Posterior cingulate gyrus (tissue), 11 donors: ENCODE measurements at places on chromosomes 16 and 17.
A peak's percentile ranks its signal among the peaks of the same experiment; 100 is the strongest.

DNA sequence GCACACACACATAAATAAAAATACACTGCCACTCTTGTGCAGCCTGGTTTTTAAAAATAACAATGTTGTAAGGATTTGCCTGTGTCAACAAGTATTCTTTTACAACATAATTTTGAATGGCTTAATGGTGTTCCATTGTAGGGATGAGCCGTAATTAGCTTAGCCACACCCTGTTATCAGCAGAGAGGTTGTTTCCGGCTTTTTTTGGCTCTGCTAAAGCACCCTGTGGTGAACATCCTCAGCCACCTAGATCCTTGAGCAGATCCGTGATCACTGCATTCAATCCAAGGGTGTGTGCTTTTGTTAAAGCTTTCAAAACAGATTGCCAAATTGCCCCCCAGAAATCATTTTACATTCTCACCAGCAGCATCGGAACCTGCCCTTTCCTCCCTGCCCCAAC, 7.0 kb downstream of the KATNB1 start:
- no peak for DNase-seq

DNA sequence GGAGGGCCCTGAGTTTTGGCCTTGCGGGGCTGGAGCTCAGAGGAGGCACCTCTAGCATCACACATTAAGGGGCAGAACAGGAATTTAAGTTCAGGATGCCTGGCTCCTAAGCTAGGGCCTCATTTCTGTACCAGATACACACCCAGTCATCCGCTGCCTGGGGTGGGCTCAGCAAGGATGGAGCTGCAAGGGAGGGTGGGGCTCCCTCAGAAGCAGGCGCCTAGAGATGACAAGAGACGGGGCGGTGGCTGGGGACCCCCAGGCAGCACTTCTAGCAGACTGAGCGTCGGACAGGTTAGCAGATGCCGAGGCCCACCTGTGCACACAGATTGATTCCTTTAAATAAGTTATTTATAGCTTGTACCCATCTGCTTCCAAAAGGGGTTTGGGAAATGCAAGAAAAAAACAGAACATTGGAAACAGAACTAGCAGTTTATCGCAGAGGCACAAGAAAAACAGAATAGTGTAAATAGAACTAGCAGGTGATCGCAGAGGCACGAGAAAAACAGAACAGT, 47.6 kb upstream of the CBFA2T3 start:
- DNase-seq = peak; percentile 72

DNA sequence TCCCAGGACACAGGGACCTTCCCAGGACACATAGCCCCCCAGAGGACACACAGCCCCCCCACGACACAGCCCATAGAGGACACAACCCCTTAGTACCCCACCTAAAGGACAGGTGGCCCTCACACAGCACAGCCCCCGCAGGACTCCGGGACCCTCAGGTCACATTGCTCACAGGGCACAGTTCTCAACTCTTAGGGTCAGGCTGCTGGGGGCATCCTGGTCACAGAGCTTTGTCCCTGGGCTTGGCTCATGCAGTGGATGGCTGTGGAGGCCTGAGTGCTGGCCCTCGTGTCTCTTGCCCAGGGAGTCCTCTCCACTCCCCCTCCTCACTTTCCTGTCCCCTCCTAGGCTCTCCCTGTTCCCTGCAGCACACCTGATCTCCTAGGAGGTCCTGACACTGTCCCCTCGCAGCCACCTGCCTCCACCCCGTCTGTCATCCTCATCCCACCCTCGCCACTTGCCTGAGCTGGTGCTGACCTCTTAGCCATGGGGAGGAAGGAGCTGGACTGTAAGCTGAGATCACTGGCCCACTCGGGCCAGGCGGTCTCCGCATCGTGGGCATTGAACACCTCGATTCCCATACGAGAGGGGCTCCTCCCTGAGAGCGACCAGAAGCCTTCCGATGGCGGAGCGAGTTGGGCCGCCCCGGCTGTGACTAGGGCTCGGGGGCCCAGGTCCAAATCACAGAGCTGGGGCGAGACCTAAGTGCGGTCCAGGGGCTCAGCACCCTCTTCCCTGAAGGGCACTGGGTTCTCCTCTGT, 1.4 kb upstream of the WDR45B start:
- DNase-seq = no peak

DNA sequence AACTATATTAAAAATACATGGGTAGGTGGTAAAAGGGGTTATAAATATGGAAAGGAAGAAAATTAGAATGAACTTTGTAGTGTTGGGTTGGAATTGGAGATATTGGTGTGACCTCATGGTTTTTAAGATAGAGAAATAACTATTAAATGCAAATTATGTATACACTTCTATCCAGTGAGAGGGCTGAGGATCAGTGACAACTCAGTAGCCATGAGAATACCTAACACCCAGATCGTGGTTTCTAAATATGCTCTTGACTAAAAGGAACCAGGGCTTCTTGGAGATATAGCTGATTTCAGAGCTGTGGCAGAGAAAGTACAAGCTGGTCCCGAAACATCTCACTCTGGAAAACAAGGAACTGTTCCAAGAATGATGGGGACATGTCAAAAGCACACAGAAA, 44.4 kb downstream of the SLC6A4 start:
- no peak for DNase-seq

DNA sequence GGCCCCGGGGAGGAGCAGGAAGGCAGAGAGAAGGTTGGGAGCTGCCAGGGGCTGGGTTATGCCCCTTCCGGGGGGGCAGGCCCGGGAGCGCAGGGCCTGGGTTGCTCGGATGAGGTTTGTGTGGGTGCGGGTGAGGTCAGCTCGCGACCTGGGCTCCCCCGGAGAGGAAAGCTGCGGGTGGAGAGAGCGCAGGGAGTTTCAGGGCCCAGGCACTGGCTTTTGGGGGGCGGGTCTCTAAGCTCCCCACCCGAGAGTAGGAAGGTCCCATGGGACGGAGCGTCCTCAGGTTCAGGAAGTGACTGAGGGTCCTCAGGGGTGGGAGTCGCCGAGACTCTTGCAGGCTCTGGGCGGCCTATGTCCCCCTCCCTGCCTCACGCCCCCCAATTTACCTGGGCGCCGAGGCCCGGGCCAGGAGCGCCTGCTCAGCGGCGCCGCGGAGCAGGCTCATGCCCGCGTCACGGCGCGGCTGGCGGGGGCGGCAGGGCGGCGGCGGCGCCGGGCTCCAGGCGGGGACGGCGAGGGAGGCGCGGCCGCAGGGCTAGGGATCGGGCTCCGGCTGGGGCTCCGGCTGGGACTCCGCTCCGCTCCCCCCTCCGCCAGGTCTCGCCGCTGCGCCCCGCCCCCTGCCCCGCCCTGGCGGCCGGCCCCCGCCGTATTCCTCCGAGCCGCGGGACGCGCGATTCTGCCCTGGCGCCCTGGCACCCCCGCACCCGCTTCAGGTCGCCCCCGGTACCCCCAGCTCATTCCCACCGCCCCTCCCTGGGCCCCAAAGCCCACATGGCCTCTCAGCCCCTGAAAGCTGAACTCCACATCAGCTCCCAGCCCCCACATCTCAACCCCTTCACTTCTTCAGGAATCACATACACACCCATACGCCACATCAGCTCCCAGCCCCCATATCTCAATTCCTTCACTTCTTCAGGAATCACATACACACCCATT, at the start of gene DOK4:
DOK4 (minus strand) TSS at position 578 of the 942 bp plus-strand sequence. CDS start 6,986 bp downstream, outside the sequence.
- DNase-seq = peak; percentile 69

- no peak for DNase-seq
Measured at GRCh38 chr17:48215583-48216139, 108.1 kb downstream of the SNX11 start.

DNA sequence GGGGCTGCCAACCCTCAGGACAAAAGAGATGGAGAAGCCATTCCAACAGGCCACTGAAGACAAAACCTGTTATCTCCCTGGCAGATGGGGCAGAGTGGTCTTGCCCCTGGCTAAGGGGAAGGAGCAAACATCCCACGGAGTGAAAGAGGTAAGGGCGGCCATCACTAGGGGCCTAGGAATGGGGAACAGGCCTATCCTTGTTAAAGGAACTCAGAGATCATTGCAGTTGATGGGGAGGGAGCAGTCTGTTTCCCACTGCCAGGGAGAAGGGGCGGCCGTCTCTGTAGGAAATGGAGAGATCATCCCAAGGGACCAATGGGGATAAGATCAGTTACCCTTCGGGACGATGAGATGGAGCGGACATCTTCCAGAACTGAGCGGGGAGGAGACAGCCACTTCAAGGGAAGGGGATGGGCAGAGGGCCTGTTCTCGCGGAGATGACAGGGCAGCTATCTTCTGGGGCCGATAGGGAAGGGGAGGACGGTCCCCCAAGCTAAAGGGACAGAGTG, 581 bp upstream of the TMEM208 start:
- DNase-seq = no peak

- no peak for DNase-seq
Measured at GRCh38 chr16:2370721-2371120, 30.2 kb upstream of the ABCA3 start.

DNA sequence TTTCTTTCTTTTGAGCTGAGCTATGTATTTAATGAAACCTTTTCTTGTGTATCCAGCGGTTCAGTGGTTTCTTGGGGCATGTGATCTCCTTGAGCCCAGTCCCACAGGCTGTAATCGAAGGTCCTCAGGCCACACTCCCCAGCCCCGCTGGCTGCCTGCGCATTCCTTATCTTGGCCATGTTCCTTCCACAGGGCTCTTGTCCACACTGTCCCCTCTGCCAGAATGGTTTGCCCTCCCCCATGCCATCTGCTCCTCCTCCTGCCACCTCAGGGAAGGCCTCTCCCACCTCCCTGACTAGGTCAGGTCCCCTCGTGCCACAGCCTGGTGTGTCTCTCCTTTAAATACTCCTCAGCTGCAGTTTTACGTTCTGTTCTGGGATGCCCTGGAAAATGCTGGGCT, 12.1 kb upstream of the NLRC5 start:
- peak; percentile 43 for DNase-seq

DNA sequence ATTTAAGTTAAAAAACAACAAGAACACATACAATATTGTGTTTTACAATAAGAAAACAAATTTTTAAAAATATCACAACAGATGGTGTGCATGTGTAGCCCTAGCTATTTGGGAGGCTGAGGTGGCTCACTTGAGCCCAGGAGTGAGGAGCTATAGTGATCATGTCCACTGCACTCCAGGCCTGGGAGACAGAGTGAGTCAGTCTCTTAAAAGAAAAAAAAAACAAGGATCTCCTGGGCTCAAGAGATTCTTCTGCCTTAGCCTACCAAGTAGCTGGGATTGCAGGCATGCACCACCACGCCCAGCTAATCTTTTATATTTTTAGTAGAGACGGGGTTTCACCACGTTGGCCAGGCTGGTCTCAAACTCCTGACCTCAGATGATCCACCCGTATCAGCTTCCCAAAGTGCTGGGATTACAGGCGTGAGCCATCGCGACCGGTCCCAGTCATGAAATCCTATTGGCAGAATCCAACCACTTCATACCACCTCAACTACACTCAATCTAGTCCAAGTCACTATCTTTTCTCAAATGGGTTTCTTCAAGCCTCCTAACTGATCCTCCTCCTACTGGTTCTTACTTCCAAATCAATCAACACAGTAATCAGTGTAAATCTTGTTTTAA, 55.0 kb downstream of the STH start:
- DNase-seq = no peak

- no peak for DNase-seq
Measured at GRCh38 chr16:84294117-84294516, 561 bp upstream of the WFDC1 start.

- DNase-seq = peak; percentile 49
Measured at GRCh38 chr17:33954597-33954996, 300.5 kb upstream of the CCL2 start.

DNA sequence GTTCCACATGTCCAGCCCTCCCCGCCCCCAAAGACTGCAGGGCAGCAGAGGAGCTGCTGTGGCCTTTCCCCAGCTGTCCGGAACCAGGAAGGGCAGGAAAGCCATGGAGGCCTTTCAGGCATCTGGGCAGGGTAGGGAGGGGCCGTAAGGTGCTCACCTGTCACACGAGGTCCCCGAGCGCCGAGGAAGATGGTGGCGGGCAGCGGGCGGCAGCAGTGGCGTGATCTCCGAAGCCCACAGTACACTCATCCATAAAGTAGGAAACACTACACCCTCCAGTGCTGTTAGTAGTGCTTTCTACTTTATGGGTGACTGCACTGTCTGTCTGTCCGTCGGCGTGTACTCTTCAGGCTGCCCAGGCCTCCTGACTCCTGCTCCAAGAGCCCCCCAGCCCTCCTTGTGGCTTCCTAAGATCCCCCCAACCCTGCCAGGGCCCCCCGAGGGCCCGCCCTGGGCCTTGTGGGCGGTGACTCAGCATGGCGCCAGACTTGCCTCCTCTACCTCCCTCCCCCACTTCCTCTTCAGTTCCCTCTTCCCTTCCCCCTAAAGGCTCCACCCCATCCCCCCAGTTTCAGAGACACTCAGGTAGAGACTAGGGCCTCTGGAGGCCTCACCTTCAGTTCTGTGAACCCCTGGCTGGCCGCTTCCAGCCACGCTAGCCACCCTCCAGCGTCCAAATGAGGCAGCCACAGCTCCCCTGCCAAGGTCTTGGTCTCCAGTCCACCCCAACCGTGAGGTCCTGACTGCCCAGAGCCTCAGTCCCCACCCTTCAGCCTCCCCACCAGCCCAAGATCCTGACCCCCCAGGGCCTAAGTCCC, 2.6 kb upstream of the TSPOAP1 start:
- DNase-seq = peak; percentile 75

DNA sequence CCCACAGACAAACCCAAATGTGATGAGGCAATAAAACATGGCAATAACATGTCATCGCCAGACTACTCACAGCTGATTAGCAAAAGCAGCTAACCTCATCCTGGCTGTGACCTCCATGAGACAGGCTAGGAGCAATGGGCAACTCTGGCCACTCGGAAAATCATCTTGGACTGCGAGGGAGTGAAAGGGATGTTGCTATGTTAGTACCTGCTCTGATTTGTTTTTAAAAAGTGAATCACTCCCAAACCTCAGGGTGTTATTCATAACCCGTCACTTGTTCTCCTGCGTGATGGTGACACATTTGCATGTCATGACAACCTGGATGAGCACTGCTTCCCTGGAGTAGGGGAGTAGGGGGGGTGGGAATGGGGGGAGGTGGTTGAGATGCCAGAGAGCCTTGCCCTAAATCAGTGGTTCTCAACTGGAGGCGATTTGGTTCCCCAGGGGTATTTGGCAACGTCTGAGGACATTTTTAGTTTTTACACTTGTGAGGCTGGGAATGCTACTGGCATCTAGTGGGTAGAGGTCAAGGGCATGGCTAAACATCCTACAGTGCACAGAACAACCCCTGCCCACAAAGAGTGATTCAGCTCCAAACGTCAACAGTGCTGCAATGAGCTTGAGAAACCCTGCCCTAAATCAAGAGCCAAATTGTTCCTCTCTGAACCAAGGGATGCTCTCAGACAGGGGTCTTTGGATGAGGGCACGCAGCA, 241.7 kb downstream of the SOX9 start:
- no peak for DNase-seq

- no peak for DNase-seq
Measured at GRCh38 chr16:16183562-16183961, 39.7 kb downstream of the ABCC6 start.

DNA sequence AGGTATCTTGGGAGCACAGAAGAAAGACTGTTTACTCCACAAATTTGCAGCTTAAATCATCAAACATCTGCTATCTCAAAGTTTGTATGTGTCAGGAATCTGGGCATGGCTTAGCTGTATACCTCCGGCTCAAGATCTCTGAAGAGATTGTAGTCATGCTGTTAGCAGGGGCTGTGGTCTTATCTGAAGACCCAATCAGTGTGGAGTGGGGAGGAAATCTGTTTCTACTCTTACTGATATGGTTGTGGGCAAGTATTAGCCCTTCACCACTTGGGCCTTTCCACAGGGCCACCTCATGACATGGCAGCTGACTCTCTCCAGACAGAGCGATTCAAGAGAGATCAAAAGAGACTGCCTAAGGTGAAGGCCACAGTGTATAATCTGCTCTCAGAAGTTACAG, 438.7 kb downstream of the KIF2B start:
- no peak for DNase-seq

GRCh38 chr17:27601069-27601974, 29.7 kb upstream of the LGALS9 start:
- peak; percentile 78 for DNase-seq

- DNase-seq = no peak
Measured at GRCh38 chr16:70476272-70477020, 22.1 kb downstream of the FCSK start.
